Activated naive CD4-positive, alpha-beta T cell treated with anti-CD3 and anti-CD28 coated beads, Interleukin-2, amount 50 U/mL, for 72 hours (primary cell): ENCODE measurements at places on chromosomes 1 and 21.

DNA sequence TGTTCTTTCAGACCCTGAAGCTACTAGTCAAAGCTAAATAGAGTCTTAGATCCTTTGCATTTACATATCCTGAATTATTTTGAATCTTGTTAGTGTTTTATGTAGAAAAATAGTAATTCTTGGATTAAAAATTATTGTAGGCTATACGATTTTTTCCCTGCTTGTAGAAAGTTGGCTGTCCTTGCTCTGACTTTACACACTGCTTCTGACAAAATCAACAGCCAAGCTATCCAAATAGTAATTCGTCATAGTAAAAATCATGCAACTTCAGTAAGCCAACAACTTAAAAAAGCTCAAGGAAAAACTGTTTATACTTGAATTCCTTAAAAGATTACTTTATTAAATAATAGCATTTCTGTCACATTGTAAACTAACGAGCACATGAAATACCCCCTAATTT, 7.5 kb upstream of the KRTAP23-1 start:
- no peak for DNase-seq

- no peak for DNase-seq
Measured at GRCh38 chr1:23593556-23594148, 34.4 kb upstream of the ID3 start.

- DNase-seq, result no peak
Measured at GRCh38 chr1:41576620-41577019, 92.1 kb upstream of the EDN2 start.

DNA sequence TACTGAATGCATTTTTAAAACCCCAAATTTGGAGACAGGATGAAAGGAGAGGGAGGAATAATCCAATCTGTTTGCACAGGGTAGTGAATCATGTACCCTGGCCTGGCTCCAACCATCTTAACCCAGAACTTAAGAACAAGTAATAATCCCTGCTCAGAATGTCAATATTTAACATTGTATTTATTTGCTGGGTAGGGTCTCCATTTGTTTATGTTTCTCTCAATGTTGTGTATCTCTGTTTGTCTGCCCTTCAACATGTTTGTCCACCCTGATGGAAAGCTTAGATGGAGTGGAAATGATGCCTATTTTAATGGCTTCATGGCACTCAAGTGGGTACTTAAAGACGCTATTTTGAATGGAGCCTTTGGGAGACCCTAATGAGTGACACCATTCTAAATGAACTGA, 54.4 kb upstream of the CDC42BPA start:
- DNase-seq, result no peak

DNA sequence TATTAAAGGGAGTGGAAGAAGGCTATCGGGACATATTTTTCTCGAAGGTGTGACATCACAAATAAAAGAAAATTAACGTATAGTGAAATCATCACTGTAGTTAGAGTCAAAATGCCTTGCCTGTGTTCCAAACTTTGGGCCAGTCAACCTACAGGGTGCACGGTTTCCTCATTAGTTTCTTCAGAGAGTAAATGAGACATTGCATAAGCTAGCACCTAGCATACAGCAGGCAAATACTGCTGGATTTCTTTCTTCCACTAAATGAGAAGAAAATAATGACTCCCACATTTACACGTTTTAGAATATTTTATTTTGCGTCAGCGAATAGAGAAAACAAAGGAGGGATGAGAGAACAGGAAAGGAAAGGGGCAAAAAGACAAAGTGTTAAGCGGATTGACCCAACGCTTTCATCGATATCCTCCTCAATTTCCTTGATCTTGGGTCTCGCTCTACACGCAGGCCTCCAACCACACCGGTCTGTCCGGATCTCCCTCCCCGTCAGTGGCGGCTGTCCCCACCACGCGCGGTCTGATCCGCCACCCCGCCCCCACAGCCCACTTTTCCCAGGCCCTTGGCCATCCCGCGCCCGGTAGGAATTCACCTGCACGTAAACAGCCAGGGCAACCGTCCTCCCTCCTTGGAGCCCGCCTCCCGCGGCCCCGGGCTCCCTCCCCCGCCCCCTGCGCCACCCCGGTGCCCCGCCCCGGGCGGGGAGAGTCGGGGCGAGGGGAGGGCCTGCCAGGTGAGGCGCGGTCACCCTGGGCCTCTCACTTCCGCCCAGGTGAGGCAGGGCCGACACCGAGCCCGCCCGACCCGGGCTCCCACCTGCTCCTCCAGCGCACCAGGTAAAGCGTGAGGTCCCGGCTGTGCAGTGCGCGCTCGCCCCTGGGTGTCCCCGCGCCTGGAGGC, at the start of gene PATJ:
TSS of gene PATJ (plus strand) at position 770 of the 909 bp plus-strand sequence. CDS start 20,413 bp downstream, outside the sequence.
- peak; percentile 66 for DNase-seq

GRCh38 chr1:166915941-166916340, 39.9 kb upstream of the TADA1 start:
- DNase-seq, result no peak

- no peak for DNase-seq
Measured at GRCh38 chr1:173852105-173852504, 15.7 kb downstream of the GAS5 start.

DNA sequence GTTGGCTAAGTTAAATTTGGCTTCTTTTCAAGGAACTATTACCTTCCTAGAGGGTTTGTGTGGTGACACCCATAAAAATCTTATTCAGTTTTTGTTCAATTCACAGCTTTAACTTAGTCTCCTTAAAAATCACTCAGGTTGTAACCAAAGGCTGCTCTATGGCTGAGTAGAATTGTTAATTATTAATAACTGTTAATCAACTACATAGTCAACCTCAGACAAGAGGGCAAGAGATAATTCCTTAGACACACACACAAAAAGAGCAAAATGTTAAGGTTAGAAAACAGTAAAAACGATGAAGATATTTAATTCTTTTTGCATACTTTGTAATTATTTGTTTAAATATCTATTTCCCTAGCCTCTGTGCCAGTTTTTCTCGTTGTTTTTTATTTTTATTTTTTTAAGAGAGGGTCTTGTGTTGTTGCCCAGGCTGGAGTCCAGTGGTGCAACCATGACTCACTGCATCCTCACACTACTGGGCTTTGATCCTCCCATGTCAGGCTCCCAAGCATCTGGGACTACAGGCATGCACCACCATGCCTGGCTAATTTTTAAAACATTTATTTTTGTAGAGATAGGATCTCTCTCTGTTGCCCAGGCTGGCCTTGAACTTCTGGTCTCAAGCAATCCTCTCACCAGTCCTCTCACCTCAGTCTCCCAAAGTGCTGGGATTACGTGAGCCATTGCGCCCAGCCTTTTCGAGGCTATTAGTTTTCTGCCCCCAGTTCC, 215.2 kb downstream of the DISC1 start:
- no peak for DNase-seq

GRCh38 chr1:217562229-217562878, 68.5 kb downstream of the GPATCH2 start:
- no peak for DNase-seq

- DNase-seq, result no peak
Measured at GRCh38 chr1:73626326-73626725, 571.6 kb downstream of the LRRIQ3 start.

DNA sequence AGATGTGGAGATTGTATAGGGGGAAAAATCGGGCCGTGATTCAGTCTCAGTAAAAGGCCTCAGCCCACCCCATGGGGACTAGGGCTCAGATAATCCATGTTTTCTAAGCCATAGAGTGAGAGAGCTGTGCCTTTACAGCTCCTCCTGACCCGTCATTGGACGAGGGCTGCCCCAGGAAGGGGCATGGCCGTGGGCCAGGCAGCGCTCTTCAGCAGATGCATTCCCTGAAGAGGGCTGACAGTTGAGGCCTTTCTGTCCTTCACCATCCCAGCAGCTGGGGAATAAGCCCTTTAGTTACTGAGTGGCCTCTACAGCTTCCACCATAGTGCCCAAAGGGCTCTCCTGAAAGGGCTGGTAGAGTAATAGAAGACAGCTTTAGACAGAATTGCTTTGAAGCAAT, 57.2 kb downstream of the ST3GAL3 start:
- no peak for DNase-seq

- DNase-seq, result no peak
Measured at GRCh38 chr1:148315071-148315811, 163.2 kb upstream of the NBPF11 start.

GRCh38 chr1:8351693-8352470, 34.0 kb downstream of the SLC45A1 start:
- DNase-seq, result no peak

DNA sequence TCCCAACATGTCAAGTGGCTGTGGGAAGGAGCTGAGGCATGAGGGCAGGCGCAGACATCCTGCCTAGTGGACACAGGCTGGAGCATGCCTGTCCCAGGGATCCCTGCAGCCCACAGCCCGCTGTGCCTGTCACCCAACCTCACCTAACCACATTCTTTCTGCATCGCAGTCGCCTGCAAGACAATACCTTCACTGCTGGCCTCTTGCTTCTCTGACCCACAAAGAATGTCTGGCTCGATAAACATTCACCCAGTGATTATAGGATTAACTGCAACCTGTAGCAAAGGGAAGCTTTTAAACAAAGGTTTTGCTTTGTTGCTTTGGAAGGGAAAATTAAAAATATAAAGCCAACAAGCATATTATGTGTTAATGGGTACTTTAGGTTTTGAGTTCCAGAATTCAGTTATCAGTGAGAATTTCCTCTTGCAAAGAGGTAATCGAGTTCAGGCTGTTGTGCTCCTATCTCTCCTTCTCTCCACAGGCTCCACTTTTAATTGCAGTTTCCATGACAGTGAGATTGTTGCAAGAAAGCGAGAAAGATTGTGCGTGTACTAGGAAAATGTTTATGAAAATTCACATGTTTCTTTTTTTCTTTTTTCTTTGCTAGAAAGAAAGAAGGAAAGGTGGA, 40.0 kb upstream of the ZNF648 start:
- DNase-seq, result no peak
